ENCODE measurements at places on chromosomes 7 and 10.

DNA sequence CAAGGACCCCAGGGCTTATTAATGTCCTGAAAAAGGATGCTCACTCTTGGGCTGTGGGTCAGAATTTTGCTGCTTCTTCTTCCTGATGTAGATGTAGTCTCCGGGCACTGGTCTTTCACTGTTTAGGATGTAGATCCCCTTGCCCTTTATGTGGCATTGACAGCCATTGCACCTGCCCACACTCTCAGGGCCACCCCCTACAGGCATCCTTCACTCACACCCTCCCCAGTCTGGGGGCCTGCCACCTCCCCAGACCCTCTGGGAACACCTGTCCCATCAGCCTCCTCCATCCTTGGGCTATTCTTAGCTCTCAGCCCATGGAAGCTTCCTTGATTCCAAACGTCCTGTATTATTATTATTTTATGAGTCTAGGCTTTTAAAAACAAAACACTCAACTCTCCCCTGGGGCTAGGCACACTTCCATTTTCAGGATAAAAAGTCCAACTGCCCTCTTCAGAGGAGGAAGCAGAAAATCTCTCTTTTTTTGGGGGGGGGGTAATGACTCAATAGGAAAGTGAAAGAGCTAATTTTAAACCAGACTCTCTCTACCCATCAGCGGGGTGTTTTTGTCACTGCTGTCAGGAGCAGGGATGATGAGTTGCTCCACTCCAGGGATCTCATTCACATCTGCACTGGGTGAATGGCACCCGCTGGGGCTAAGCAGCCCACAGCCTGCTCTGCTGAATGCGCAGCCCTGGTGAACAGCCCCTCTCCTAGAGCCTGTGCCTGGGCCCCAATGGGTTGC is 11.5 kb upstream of the KLRG2 start:
- no peak for DNase-seq

DNA sequence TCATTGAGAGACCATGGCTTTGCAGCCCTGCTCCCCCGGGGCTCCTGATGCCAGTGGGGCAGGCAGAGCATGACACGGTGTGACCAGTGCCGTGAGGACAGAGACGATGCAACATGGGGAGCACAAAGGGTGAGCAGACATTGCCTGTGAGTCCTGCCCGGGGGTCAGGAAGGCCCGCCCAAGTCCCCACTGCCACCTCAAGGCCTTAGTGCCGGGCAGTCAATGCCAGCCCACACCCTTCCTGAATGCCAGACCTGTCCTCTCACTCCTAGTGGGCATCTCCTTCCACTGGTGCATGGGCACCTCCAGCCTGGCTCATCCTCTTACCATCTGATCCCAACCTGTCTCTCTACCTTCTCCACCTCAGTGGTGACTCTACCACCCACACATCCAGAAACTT is 157.9 kb upstream of the ZMIZ1 start:
- no peak for DNase-seq

DNA sequence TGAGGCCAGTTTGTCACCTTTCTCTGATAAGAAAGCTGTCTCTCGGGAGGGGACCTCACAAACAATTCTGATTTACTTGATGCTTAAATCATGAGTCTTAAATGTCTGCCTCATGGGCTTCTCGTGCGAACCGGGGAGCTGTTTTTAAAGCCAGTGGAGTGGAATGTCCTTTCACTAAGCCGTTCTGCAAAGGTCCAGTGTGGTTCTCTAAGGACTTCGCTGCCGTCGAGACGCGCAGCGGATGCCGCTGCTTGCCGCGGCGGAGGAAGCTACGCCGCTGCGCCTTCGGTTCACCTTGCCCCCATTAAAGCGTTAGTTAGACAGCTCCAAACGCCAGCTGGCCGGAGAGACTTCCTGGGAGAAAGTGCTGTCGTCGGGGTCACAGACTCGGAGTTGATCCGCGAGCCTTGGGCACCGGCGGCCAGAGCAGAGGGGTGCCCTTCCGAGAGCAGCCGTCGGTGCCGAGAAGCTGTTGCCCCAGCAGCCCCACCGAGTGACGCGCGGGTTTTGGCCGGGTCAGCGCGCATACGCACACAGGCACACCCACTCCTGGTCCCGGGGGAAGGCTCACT is 1.3 kb upstream of the HMX3 start:
- no peak for DNase-seq

DNA sequence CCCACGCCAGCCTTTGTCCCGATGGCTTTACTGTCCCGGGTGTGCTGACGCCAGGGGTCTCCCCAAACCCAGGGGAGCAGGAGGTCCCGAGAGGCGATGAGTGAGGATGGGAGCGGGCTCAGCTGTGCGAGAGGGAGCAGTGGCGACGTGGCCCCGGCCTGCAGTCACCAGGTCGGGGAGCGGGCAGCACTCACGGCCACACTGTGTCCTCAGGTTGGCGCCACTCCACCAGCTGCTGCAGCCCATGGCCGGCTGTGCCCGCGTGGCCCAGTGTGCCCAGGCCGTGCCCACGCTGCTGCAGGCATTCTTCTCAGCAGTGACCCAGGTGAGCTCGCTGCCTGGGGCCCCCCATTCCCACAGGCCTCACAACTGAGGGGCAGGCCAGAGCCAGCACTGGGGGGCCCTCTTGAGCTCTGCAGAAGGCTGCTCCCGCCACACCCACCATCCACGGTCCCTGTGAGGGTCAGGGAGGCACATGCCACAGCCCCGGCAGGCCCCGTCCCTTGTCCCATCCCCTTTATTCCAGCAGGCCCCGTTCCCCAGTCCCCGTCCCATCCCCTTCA is 13.3 kb downstream of the AP5Z1 start:
- no peak for DNase-seq

GRCh38 chr10:49117376-49118070 is 2.2 kb upstream of the VSTM4 start:
- DNase-seq, result no peak

GRCh38 chr10:9957351-9957750 is 1060.3 kb upstream of the CELF2 start:
- DNase-seq, result no peak

DNA sequence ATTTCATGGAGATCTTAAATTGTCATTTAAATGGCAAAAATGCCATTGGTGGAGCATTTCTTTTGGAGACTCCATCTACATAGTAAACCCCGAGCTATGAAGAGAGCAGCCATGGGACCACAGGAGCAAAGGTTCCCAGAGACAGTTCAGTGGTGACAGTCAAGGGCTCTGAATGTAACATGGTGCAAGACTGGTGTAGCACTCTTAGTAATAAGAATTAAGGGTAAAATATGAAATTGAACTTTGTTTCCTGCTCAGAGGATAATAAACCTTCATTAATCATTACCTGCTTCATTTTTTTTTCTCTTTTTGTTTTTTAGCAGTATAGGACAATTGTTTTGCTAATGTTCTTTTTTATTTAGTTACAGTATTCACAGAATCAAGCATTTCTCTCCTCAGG is 717.5 kb upstream of the POM121L12 start:
- no peak for DNase-seq

DNA sequence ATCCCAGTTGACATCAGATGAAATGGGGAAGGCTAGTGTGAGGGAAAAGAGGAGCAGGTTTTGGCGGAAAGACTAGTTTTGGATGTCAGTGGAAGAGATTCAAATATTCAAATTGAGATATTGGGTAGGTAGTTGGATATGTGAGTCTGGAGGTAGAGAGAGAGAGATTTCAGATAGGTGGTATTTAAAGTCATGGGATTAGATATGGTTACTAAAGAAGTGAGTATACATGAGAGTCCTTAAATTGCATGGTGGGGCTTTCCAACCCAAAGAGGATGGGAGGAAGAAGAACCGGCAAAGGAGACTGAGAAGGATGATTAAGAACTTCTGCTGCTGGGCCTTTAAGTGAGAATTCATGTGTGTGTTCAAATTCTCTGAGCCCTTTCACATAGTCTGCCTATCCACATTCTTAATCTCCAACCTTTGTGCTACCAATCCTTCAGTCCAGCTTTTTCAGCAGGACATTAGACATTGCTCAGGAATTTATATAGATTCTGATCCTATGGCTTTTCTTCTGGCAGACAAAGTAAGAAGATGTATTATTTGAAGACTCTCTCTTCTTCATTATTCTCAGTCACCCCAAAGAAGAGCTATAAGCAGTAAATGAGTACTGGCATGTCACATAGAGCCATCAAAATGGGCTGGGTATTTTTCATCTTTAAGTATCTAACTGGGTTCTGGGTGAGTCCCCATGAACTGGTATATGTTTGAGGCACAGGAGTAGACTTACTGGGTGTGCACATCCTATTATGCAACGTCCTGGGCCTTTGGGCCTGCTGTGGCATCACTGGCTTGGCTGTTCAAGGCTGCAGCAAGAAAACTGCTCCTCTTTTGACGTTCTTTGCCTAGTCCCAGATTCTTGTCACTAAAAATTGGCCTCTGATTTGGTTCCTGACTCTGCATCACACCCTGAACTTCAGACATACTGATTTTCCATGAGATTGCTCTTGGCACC is 33.6 kb downstream of the ST7 start:
- no peak for DNase-seq

All from activated T-helper 1 cell treated with Interleukin-2 at 50 U/mL for 16 hours (primary cell).